ENCODE measurements at places on chromosomes 7 and 10.
A peak's percentile ranks its signal among the peaks of the same experiment; 100 is the strongest.

DNA sequence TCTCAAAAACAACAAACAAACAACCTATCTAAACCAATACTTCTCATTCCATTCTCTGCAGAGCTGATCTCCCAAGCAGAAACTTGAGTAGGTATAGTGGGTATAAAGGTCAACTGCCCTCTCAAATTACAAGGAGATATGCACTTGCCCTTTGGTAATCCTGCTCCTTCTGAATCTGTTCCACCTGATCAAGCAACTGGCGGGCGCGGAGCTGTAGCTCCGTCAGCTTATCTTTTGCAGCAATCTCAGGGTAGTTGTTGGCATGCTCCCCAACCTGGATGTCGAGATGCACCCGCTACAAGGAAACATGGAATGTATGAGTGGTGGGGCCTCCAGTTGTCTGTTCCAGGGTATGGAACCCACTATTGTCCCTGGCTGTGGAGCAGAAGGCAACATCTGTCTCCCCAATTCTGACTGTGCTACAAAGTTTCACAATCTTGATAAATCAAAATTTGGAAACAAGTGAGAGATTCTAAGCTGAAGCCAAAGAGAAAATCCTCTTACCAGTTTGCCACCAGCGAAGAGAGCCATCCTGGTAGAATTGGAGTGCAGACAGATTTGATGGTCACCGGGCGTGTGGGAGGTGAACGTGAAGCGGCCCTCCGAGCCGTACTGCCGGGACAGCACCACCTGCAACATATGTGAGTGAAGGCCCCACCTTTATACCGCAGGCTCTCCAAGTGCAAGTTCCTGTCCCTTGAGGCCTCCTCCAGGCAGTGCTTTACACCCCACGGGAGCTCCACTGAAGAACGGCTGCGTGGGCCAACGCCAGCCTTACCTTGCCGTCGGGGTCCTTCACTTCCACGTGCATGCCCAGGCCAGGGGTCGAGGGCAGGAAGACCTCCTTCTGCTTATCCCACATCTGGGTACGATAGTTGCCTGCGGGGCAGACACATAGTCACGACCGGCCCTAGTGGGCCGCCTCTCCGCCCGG is 819 bp downstream of the TMED4 start:
- DNase-seq = no peak

- DNase-seq = no peak
These were observed 52.4 kb upstream of the TNS3 start for GRCh38 chr7:47634273-47634672.

GRCh38 chr7:95596198-95597063 is at the start of gene PDK4:
Gene PDK4, minus strand, starts transcription at chr7:95596516. Its CDS starts 223 bp downstream, at chr7:95596293.
- DNase-seq = peak; percentile 22

DNA sequence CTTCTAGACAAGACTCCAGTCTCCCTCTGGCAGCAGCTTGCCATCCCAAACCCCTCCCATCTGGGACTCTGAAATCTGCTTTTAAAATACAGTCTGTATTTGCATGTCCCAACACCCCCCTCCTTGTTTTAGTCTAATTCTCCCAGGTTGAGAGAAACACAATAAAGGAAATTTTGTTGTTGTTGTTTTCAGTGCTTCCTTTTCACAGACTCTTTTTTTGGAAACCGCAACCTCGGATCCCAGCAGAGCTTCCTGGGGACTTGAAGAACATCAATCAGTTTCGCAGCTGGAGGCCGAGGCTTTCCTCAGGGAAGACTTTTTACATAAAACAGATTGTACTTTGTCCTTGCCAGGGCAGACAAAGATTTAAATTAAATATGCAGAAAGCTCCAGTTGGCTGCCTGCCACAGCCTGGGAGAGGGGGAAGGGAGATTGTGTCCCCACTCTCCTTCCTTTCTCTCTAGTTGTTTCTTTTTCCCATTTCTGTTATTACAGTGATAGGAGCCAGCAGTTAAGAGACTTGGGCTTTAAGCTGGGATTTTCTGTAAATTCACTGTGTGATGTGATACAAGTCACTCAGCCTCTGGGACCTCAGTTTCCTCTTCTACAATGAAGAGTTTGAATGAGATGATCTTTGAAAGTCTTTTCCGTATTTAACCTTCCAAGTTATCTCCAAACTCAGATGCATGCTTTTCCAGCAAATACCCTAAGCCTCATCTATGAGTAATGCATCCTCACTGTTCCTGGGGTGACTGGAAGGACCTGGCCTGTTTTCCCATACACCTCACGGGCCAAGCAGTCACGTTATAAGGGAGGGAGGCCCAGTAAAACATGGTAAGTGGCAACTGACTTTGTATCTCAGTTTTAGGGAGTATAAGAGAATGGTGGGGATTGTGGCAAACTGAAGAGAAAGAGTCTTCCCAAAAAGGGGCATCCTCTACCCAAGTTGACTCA is 192.3 kb downstream of the REEP3 start:
- peak; percentile 82 for DNase-seq

DNA sequence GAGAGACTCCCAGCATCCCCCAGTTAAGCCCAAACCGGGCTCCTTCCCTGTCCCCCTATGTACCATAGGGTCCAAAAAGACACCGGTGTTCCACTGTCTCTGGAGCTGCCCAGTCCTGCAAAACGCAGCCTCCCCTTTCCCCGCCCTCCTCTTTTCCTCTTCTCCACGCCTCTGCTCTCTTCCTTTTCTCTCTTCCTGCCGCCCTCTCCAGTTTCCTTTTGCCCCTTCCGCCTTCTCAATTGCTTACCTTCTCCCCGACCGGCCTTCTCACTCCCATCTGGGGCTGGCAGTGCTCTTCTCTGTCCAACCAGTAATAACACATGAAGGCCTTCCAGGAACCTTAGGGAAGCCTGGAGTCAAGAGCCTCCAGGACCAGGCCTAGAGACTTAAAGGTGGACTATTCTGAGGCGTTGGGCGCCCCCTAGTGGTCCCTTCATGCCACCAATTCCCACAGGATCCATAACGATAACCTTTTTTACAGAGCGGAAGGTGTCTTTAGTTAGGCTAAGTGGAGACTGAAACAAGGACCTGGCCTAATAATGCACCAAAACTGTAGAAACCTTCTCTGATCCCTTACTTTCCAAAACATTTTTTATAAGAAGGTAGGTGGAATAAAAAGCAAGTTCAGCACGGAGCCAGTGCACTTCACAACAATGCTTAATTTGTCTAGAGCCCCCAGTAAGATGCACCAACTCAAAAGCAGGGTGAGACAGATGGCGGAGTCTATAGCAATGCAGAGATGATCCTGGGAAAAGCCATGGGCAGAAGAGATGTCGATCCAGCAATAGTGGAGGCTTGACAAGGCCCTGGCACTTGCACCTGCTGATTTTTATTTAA is 27.2 kb upstream of the MSRB2 start:
- peak; percentile 90 for DNase-seq

- DNase-seq = peak; percentile 77
These were observed at the start of gene HOGA1 for GRCh38 chr10:97584060-97584797. Gene HOGA1, plus strand, starts transcription at chr10:97584389. Its CDS starts 315 bp downstream, at chr10:97584704.

- DNase-seq = no peak
These were observed 552.2 kb downstream of the MDFIC start for GRCh38 chr7:115474137-115474536.

- DNase-seq = no peak
These were observed 6.4 kb downstream of the NOBOX start for GRCh38 chr7:144397086-144397485.

- DNase-seq = no peak
These were observed 205.6 kb upstream of the PRSS58 start for GRCh38 chr7:142463401-142463850.

- DNase-seq = no peak
These were observed 239.5 kb downstream of the PLXNA4 start for GRCh38 chr7:132336797-132337196.

- DNase-seq = no peak
These were observed 574.3 kb downstream of the TCERG1L start for GRCh38 chr10:130737186-130737585.

DNA sequence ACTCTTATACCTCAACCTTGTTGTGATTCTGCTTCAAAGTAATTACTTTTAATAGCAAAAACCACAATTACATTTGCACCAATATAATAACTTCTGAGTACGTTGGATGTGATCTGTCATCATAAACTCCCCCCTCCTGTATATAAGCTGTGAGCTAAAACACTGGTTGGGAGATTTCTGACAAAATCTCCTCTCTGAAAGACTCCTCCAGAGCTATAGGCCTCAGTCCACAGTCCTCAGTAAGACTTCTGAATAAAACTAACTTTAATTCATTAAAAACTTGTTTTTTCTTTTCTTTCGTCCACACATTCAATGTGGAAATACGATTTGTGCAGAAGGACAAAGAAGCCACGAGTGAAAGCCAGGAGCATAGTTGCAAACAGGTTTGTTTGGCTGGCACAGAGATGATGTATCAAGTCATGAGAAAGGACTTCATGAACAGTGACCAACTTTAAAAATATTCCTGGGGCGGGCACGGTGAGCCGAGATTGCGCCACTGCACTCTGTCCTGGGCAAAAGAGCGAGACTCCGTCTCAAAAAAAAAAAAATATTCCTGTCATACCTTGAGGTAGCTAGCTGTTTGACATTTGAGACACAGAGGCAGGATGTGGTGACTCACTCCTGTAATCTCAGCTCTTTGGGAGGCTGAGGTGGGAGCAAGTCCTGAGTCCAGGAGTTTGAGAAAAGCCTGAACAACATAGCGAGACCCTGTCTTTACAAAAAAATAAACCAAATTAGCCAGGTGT is 91.1 kb upstream of the ARHGAP21 start:
- peak; percentile 38 for DNase-seq
